Chondrocyte (in vitro differentiated cells): ENCODE measurements at places on chromosomes 6 and 20. TPM values are rescaled to one million over a fixed set of nuclear protein-coding genes. Genes with fewer than 3 reads are reported as not detected.

The SYCP2 gene
- 1.5 to 2.5 TPM (median 1.9 TPM) in 3 replicates for total RNA-seq

- H3K27ac ChIP-seq: no peak overlapping the region
- H3K36me3 ChIP-seq: no peaks in the 10 kb centered on the region
- DNase-seq: no peak
- peaks cover 3% of the 10 kb centered on the region for H3K27me3 ChIP-seq
- no peak overlapping the region for H3K4me3 ChIP-seq
Measured at GRCh38 chr6:8743170-8743745, 307.9 kb upstream of the SLC35B3 start.

The DLL1 gene
- 0.35 to 0.82 TPM (median 0.41 TPM) in 3 replicates for total RNA-seq

- peak overlapping the region; percentile 100 for H3K4me3 ChIP-seq
- peaks cover 33% of the 10 kb centered on the region for H3K4me1 ChIP-seq
- H3K36me3 ChIP-seq: peaks cover 13% of the 10 kb centered on the region
- H3K27ac ChIP-seq: peak overlapping the region; percentile 100
- H3K27me3 ChIP-seq: no peaks in the 10 kb centered on the region
Measured at GRCh38 chr20:50194831-50195523, 4.3 kb downstream of the CEBPB start.

DNA sequence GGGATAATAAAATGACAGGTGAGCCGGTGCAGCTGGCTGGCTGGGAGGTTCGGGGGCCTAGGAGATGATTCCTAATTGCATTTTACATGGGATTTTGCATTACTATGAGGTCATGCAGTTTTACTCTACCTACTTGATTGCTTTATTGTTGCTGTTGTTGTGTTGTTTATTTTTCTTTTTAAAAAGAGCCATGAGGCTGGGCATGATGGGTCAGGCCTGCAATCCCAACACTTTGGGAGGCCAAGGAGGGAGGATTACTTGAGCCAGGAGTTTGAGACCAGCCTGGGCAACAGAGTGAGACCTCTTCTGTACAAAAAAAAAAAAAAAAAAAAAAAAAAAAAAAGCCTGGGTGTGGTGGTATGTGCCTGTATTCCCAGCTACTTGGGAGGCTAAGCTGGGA, 104.8 kb downstream of the GJA1 start:
- H3K4me3 ChIP-seq: no peak overlapping the region
- H3K27me3 ChIP-seq: no peaks in the 10 kb centered on the region
- no peak overlapping the region for H3K27ac ChIP-seq
- peaks cover 17% of the 10 kb centered on the region for H3K4me1 ChIP-seq
- H3K36me3 ChIP-seq: no peaks in the 10 kb centered on the region

DNA sequence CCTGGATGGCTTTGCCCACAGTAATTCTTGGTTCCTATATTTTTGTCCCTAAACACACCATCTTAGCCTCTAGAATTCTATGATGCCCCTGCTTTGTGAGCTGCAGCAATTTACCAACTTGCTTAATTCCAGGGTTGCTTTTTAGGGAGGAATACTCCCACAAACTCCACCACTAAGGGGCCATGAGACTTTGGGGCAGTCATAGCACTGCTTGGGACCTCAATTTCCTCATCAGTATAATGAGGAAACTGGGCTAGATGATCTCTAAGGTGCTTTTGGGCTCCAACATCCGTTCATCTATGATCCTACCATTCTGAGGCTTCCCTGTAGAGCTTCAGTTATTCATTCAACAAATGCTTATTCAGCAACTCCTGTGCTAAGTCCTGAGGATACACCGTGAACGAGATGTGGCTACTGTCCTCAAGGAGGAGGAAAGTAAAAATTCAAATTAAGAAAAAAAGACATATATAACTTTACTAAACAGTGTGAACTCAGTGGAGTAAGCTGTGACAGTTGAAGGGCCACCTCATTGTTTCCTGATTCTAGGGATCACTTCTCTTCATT, 75.3 kb downstream of the PRDM1 start:
- H3K27me3 ChIP-seq: no peaks in the 10 kb centered on the region
- peaks cover 3% of the 10 kb centered on the region for H3K36me3 ChIP-seq
- no peak for DNase-seq
- H3K27ac ChIP-seq: no peak overlapping the region
- H3K4me3 ChIP-seq: no peak overlapping the region

The OOEP gene
- not detected in 3 replicates for total RNA-seq

DNA sequence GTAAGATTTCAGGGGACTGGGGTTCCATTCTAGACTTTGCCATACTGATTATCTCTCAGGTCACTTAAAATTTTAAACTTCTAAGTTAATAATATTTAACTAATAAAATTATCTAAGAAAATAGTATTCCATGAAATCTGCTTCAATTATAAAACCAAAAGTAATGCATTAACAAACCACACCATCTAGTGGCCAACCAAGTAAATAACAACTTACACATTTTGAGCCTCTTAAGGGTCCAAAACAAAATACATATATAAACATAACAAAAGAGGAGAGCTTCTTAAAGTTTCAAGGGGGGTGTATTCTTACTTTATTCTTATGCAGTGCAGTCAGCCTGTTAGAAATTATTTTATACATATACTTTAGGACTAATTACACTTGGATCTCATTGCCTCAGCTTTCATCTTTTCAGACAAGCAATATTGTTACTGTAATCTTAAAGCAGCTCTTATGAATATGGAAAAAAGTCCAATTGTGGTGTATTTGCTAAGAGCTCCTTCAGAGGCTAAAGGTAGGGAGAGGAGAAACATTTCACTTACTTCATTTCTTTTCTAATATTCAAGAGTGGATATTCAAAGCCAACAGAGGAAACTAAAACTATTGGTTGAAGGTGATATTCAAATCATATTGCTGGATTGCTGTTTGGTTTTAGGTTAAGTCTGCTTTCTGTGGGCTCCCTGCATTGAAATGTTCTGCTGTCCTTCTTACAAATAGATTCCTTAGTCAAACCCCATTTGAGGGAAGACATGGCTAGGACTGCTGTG, 199.7 kb upstream of the SIM1 start:
- H3K4me1 ChIP-seq: peaks cover 14% of the 10 kb centered on the region
- H3K4me3 ChIP-seq: no peak overlapping the region
- DNase-seq: no peak
- H3K27ac ChIP-seq: no peak overlapping the region

- no peaks in the 10 kb centered on the region for H3K4me1 ChIP-seq
- H3K27me3 ChIP-seq: peaks cover 2% of the 10 kb centered on the region
- no peaks in the 10 kb centered on the region for H3K36me3 ChIP-seq
- no peak for DNase-seq
Measured at GRCh38 chr6:20340068-20340848, 61.4 kb upstream of the E2F3 start.

- DNase-seq: no peak
- no peak overlapping the region for H3K27ac ChIP-seq
- peaks cover 63% of the 10 kb centered on the region for H3K4me1 ChIP-seq
- no peaks in the 10 kb centered on the region for H3K27me3 ChIP-seq
Measured at GRCh38 chr6:41702771-41703494, 32.5 kb downstream of the TFEB start.

DNA sequence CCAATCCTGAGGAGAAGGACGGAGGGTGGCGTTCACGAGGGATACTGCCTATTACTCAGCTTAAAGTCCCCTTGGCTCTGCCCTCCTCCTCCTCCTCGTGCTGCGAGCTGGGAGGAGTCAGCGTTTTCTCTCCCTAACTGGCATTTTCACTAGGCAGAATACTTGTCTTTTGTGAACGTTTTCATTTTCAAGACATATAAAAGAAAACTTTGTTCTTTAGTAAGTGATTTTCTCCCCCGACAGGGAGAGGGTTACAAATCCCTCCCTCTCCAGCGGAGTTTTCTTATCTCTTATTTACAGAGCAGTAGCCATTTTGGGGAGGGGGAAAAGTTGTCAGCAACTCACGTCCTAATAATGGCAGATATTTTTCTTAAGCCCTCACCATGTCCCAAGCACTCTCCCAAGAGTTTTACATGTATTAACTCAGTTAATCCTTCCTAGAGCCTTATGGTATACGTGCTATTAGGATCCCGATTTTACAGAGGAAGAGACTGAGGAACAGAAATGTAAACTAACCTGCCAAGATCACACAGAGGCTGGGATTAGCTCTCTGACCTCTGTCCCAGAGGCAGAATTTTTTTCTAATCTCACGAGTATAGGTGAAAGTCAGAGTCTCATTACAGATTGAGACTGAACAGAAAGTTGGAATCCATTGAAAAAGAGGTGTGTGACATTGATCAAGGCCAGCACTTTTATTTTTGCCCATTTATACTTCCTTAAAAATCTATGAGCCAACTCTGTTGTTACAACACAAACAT, 30.0 kb upstream of the ZNF217 start:
- H3K27ac ChIP-seq: peak overlapping the region; percentile 97
- peaks cover 34% of the 10 kb centered on the region for H3K4me1 ChIP-seq
- peak; percentile 36 for DNase-seq
- H3K4me3 ChIP-seq: peak overlapping the region; percentile 72

The GNAS-AS1 gene
- total RNA-seq: 1.1 to 2.7 TPM (median 1.7 TPM) in 3 replicates

DNA sequence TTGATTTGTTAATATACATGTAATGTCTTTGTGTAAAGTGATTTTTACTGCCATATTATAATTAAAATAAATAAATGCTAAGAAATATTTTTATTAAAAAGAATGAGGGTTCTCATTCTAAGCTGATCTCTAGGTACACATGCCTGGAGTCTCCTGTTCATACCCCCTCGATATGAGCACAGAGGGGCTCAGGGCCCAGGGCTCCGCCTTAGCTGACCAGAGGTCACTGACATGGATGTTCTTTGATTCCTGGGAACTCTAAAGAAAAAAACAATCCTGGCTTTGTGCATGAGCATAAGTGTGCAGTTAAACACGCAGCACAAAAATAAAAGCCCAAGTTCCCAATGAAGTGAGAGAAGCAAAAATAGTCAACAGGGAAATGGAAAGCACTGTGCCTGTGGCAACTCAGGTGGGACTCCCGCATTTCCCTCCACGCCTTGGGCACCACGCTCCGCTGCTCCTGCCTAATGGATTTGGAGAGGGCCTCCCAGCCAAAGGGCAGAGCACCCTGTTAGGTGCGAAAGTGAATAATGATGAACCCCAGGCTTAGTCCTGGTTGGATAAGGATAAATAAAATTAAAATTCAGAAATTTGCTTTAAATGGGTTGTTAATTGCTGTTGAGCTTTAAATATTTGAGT, 33.3 kb upstream of the QKI start:
- H3K27ac ChIP-seq: no peak overlapping the region
- no peak for DNase-seq
- no peaks in the 10 kb centered on the region for H3K27me3 ChIP-seq
- H3K36me3 ChIP-seq: no peaks in the 10 kb centered on the region
- no peaks in the 10 kb centered on the region for H3K4me1 ChIP-seq

The GHRH gene
- not detected in 3 replicates for total RNA-seq

DNA sequence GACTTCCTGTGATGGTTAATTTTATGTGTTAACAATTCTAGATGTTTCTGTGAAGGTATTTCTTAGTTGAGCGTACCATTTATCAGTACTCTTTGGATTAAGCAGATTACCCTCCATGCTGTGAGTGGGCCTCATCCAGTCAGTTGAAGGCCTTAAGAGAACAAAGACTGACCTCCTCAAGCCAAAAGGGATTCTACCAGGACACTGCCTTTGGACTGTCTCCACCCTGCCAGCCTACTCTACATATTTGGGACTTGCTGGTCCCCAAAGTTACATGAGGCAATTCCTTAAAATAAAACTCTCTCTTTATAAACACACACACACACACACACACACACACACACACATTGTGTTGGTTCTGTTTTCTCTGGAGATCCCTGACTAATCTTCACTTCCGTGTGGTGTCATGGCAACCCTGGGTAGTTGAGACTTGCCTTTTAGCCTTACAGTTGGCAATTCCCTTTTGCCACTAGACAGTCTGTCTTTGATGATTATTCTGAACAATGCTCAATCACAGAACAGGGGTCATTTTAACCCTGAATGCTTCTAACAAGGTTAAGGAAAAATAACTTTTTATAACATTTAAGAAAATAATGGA, 32.2 kb downstream of the MRAP2 start:
- peaks cover 26% of the 10 kb centered on the region for H3K4me1 ChIP-seq
- no peak overlapping the region for H3K4me3 ChIP-seq
- DNase-seq: no peak
- no peaks in the 10 kb centered on the region for H3K27me3 ChIP-seq
- peaks cover 21% of the 10 kb centered on the region for H3K36me3 ChIP-seq

The RBM12 gene
- 59.0 to 66.5 TPM (median 63.8 TPM) in 3 replicates for total RNA-seq

GRCh38 chr6:110664933-110665332, 150.3 kb downstream of the CDK19 start:
- peaks cover 15% of the 10 kb centered on the region for H3K4me1 ChIP-seq
- peaks cover 3% of the 10 kb centered on the region for H3K36me3 ChIP-seq
- H3K27ac ChIP-seq: no peak overlapping the region
- no peak overlapping the region for H3K4me3 ChIP-seq

DNA sequence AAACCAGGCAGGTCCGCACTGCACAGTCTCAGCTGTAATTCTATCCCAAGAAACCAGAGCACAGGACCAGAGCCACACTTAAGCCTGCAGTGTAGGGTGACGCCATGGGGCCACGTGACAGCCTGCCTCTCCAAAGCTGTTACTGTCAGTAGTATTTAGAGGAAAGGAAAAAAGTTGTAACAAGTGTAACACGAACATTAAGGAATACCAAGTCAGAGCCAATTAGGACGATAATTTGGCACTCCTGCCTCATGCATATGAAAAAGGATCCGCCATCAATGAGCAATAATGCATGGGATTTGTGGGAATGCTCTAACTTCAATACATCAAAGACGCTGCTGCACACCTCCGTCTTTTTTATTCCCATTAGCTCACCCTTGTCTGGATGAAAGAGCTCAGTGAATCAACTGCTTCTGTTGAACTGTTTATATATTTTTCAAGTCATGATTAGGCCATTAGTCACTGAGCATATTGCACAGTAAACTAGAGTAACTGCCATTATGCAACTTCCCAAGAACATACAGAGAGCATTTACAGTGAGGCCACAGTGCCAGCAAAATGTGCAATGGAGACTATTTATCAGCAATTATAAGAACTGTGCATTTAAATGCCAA, 79.9 kb downstream of the ATXN1 start:
- peaks cover 50% of the 10 kb centered on the region for H3K4me1 ChIP-seq
- DNase-seq: no peak
- peak overlapping the region; percentile 75 for H3K27ac ChIP-seq
- H3K27me3 ChIP-seq: no peaks in the 10 kb centered on the region

GRCh38 chr20:44776980-44777379, 31.3 kb downstream of the KCNK15 start:
- DNase-seq: no peak
- H3K4me1 ChIP-seq: no peaks in the 10 kb centered on the region
- H3K27ac ChIP-seq: no peak overlapping the region
- peaks cover 11% of the 10 kb centered on the region for H3K27me3 ChIP-seq
- H3K36me3 ChIP-seq: no peaks in the 10 kb centered on the region

DNA sequence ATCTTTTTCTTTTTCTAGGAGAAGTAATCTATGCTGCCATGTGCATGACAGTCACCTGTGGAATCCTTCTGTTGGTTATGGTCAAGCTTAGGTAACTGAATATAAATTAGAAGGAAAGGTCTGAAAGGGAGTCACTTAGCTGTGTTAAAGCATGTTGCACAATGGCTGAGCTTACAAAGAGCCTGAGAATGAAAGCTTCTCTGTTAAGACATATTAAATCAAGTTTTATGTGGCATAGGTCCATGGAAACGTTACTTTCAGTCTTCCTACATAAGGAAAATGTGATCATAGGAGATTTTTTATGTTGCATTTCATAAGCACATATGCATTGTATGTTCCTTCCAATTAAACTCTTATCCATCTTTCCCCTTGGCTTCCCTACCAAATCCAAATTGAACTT, 72.1 kb downstream of the GFRAL start:
- H3K4me1 ChIP-seq: no peaks in the 10 kb centered on the region
- H3K36me3 ChIP-seq: no peaks in the 10 kb centered on the region
- H3K27me3 ChIP-seq: peaks cover 11% of the 10 kb centered on the region
- no peak for DNase-seq
- no peak overlapping the region for H3K27ac ChIP-seq

GRCh38 chr6:23533944-23534343, 592.1 kb upstream of the NRSN1 start:
- no peaks in the 10 kb centered on the region for H3K27me3 ChIP-seq
- no peak overlapping the region for H3K27ac ChIP-seq
- no peak for DNase-seq

GRCh38 chr6:122798099-122798641, 9.1 kb downstream of the SMPDL3A start:
- H3K36me3 ChIP-seq: peaks cover 2% of the 10 kb centered on the region
- peaks cover 9% of the 10 kb centered on the region for H3K4me1 ChIP-seq
- DNase-seq: no peak
- no peak overlapping the region for H3K4me3 ChIP-seq
